ENCODE measurements at places on chromosomes 1 and 21.

DNA sequence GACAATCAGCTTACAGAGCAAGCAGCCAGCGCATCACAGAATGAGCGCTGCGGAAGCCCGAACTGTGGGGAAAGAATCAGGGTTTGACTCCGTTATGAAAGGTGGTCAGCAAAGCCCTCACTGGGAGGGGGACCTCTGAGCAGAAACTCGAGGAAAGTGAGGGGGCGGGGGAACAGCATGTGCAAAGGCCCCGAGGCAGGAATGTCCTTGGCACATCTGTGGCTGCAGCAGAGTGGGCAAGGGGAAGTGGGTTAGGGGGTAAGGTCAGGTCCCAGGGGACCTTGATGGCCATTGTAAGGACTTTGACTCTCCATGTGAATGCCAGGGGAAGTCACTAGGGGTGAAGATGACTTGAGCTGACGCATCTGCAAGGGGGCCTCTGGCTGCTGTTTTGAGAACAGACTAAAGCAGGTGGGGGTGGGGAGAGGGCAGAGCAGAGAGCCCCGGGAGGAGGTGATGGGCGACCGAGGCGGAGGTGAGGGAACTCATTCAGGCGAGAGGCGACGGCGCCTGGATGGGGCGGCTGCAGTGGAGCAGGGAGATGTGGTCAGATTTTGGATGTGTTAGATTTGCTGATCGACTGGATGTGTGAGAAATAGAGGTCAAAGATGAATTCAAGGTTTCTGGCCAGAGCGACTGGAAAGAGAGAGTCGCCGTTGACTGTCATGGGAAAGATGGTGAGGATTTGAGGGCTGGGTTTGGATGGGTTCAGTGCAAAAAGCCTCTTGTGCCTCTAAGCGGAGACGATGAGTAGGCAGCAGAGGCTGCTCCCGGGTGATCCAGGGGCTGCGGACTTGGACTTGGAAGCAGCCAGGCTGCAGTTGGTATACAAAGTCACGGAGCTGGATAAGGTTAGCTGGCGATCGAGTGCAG is 108.0 kb upstream of the ZBTB40 start:
- DNase-seq = no peak

DNA sequence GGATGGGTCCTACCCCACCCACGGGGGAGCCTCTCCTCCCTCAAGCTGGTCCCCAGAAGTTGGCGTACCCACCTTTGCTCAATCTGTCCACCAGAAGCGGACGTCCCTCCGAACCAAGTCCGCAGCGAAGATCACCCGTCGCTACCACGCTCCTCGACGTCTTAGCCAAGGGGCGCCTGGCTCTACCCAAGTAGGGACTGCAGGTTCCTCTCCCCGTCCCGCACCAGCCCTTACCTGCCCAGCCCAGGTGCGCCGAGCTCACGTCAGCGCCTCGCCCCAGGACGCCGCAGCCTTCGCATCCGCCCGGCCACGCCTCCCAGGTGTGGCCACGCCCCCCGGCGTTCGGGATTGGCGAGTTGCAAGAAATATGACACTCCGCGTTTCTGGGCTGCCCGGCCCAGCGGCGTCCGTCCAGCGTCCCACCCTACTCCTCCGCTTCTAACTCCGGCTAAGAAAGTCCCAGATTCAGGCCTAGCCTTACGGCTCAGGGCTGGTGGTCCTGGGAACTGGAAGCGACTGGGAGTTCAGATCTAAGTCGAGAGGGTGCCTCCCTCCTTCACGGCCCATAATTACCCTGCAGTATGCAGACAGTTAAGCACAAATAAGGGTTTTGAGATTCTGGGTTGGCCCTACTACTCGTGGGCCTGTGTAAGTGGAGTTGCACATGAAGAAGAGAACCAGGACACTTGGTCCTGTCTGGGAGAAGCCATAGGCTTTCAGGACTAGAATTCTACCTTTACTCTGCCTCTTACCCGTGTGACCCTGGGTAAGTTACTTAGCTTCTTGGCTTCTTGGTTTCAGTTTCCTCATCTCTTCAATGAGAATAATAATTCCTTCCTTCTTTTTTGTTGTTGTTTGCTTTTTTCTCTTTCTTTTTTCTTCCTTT is at the start of gene IRF6:
TSS of gene IRF6 (minus strand) at position 268 of the 886 bp plus-strand sequence. CDS start 4,729 bp downstream, outside the sequence.
- DNase-seq = peak; percentile 97

- DNase-seq = no peak
Measured at GRCh38 chr1:234093741-234094140, 189.3 kb downstream of the SLC35F3 start.

GRCh38 chr1:70171512-70171911 is 33.9 kb downstream of the LRRC40 start:
- DNase-seq = no peak

- DNase-seq = no peak
Measured at GRCh38 chr1:231266811-231267322, 25.9 kb downstream of the GNPAT start.

GRCh38 chr1:202834771-202835547 is 24.2 kb downstream of the PCAT6 start:
- DNase-seq = no peak

DNA sequence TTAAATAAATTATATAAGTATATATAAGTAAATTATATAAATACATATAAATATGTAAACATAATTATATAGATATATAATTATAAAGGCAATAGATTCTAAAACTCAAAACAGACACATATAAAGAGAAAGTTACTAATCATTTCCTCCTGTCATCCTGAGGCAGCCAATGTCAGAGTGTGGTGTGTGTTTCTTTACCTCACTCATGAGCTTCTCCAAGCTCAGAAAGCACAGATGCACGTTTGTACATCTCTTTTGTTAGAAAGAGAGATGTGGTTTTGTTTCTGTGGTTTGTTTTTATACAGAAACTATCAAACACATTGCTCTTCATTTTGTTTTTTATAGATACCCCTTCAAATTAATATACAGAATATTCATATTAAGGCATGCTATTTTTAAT is 594.8 kb downstream of the USP25 start:
- DNase-seq = no peak

DNA sequence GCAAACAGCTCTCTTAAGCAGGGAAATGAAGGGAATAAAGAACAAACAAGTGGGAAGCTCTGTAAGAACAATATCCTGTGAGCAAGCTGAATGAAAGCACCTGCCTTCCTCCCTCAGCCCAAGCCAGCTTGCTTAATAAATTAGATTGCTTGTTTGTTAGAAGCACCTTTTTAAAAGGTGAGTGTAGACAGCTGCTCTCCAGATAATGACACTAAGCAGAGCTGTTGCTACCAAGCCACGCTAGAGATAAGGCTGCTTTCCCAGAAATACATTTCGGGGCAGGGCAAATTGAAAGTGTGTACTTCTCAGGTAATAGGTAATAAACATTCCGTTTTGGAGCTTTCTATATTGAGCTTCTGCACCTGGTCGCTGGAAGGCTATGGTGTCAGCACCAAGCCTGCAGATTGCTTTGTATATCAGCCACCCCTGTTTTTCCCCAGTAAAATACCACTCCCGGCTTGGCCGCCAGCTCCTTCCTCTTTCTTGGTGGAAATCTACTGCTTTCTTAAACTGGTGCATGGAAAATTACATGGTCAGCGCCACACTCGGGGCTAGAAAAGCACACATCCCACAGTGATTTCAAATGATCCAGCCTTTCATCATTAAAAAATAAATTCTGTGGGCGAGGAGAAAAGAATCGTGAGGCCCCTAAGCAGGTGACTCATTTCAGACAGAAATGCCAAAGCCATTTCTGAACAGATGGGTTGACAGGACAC is 151.3 kb downstream of the ETS2 start:
- DNase-seq = no peak

DNA sequence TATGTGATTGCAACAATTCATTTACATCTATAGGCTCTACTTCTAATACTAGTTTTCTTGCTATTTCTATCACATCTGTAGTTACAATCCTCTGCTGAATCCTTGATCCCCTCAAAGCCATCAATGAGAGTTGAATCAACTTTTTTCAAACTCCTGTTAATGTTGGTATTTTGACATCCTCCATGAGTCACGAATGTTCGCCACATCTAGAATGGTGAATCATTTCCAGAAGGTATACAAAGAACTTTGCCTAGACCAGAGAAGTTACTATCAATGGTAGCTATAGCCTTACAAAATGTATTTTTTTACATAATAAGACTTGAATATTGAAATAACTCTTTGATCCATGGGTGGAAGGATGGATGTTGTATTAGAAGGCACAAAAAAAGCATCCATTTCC is 110.0 kb downstream of the AMY1C start:
- no peak for DNase-seq

DNA sequence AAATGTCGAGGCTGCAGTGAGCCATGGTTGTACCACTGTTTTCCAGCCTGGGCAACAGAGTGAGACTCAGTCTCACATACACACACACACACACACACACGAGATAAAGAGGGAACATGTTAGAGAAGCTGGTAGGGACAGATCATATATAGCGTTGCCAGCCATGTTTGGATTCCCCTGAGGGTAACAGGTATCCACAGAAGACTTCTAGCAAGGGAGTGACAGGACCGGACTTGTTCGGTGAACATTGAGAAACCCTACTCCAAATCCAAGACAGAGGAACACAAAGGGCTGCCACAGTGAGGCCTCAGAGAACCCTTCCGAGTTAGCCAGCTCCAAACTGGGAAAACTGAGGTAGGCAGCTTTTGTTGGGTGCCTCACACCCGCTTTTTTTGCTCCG is 3.7 kb upstream of the SARS1 start:
- DNase-seq = no peak

GRCh38 chr1:78377356-78377928 is 113.3 kb upstream of the PTGFR start:
- DNase-seq = no peak

GRCh38 chr1:22417466-22417865 is 34.2 kb upstream of the ZBTB40 start:
- DNase-seq = no peak

- no peak for DNase-seq
Measured at GRCh38 chr1:109948285-109948630, 36.3 kb upstream of the AHCYL1 start.

DNA sequence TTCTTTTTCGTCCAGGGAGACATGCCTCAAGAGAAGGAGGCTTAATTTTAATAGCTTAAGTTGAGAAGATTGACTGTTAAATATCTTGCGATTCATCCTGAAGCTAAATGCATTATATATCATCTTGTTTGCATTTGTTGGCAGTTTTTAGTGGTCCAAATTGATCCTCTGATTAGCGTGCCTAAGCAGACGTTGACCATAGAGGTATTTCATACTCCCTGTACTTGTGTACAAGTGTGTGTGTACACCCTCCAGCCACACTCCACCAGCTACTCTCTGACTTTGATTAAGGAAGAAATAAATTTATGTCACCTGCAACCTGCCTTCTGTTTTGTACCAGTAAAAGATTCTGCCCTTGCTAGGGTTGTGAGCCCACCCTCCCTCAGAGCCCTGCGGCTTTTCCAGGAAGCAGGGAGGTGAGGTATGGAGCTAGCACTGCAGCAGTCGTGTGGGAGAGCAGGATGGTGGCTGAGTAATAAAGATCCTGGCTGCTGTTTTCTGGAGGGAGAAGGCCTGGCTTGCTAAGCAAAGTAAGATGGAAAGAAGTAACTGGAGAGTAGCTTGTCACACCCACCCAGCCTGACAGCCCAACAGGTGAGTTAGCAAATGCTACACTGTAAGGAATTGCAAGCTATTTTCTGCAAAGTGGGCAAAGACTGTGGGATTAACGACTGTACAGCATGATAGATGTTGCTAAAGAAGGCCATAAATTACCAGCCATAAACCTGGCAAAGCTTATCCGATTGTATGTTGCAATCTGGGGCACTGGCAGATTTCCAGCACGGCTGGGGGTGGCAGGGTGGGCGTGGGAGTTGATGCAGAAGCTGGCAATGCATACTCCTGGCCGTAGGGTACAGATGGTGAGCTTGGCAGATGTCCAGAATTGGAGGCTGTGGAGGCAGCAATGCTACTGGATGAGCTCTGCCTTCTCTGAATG is 170.2 kb downstream of the TNR start:
- DNase-seq = no peak

DNA sequence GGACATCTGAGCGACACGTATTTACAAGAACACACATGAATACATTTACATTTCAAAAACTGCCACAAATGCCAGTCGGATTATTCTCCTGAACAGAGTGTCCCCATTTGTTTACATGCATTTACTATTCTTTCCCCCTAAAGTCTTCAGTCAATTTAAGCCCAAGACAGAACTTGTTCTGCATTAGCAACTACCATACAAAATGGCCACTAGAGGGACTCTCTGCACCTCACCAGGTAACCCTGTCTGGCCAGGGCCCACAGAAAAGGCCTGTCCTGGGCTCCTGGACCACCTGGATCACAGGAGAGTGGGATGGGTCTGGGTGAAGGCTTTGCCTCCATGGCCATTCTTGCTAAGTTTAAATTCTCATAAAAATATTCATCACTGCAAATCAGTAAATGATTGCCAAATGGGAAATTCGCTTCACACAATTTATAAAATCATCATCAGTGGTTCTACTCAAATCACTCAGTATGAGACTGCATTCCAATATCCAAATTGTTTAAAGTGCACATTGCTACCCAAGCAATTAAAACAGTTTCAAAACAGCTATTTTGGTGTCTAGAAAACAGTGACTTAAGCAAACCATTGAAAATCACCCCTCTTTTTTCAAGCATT is 12.5 kb upstream of the GUCA2A start:
- peak; percentile 54 for DNase-seq

- no peak for DNase-seq
Measured at GRCh38 chr1:71210718-71211117, 129.9 kb upstream of the ZRANB2 start.

- no peak for DNase-seq
Measured at GRCh38 chr21:42858185-42858847, 21.0 kb downstream of the WDR4 start.

DNA sequence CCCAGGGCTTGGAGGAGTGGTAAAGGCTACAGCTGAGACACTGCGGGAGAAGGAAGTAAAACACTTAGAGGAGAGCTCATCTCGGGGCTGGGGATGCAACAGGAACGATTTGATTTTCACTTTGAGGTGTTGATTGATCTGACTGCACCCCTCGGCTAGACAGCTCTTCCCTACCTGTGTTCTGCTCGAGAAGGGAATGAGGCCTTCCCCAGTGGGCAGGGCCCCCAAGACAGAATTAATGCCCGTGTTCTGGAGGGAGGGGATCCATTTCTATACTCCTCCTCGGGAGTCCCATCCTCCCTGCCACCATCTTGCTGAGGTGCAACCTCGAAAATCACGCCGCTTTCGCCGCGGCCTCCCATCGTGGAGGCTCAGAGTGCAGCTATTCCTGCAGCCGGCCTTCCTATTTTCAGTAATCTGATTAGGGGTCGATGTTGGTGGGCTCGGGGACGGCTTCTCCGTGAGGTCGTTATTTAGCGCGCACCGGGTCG is 2.4 kb downstream of the ATP2B4 start:
- DNase-seq = no peak

DNA sequence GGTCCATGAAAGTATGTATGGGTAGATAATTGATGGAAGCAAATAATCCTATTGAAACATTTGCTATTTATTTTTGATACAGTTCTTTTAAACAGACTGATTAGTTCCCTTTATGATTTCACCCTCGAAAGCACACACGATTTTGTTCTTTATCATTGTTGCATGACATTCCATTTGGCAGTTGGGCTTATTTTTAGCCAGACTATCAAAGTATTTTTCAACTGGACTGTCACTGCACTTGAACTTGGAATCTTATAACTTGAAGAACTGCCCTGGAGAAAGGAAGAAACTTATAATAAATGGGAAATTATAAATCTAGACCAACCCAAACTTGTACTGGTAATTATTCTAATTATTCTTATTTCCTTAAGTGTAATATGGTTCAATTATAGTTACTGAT is at the start of gene TNNI3K:
TSS of gene TNNI3K (plus strand) at position 235 of the 400 bp plus-strand sequence. CDS start at position 300, 65 bp downstream.
- DNase-seq = no peak

Data from upper lobe of right lung (tissue), 1 donor.